ENCODE measurements at places on chromosomes 1 and 21. TPM values are rescaled to one million over a fixed set of nuclear protein-coding genes. Genes with fewer than 3 reads are reported as not detected.

Gene L1TD1
- 0.63 TPM for total RNA-seq

Gene UBE2U
- total RNA-seq: not detected

Gene ZFP69B
- total RNA-seq: 0.95 TPM

Gene C1orf185
- total RNA-seq: not detected

Gene ZNF695
- not detected for total RNA-seq

Gene S100A7A
- total RNA-seq: not detected

Gene TMCC2
- total RNA-seq: 8.9 TPM

Gene MYBPHL
- not detected for total RNA-seq

Gene VHLL
- not detected for total RNA-seq

Gene SIM2
- not detected for total RNA-seq

Gene MAP3K7CL
- total RNA-seq: 41.2 TPM

GRCh38 chr1:186839041-186839400 lies 10.3 kb downstream of the PLA2G4A start:
- no peak for DNase-seq

GRCh38 chr1:215835951-215836350 lies 268.8 kb downstream of the KCTD3 start:
- no peak for DNase-seq

DNA sequence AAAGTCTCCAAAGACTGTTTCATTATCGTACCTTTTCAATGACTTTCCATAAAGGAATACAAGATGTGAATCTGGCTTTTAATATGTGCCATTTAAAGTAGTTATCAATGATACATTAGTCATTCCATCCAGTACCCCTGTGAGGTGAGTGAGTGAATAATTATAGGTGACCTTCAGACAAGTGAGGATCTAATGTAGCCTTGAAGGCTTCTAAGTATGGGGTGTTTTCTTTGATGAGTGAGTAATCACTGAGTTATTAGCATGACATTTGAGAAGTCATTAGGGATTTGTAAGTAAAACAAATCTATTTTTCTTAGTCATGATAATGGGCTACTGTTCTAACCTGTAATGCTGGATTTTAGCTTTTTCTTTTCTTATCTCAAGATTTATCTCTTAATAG lies 831.4 kb downstream of the ADGRL2 start:
- DNase-seq: no peak

GRCh38 chr1:53442299-53442698 lies 16.9 kb upstream of the DMRTB1 start:
- no peak for DNase-seq

GRCh38 chr1:98384461-98385141 lies 276.9 kb upstream of the SNX7 start:
- DNase-seq: no peak

DNA sequence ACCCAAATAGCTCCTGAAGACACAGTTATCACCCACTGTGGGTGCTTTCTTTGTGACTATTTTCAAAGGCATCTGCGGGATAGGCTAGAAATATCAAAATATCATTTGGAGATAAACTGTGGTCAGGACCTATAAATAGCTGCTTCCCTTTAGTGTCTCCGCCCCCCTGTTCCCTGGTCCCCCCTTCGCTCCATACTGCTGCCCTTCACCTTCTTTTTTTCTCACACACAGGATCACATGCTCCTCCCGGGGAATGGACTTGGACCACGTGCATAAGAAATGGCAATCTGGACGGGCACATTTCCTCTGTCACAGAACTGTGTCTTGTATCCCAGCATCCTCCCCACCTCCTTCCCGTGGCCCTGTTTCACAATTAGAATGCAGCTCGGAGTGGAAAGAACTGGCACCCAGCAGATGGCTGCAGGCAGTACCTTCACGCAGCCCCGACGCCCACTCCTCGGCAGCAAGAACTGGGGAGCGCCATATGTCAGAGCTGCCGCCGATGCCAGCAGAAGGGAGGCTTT lies 68.8 kb upstream of the SSX2IP start:
- peak; percentile 9 for DNase-seq

- no peak for DNase-seq
Measured at GRCh38 chr1:5752746-5753548, 239.3 kb downstream of the NPHP4 start.

- DNase-seq: no peak
Measured at GRCh38 chr1:179167418-179167777, 62.1 kb downstream of the ABL2 start.

- no peak for DNase-seq
Measured at GRCh38 chr1:242184955-242185354, 186.1 kb upstream of the MAP1LC3C start.

- no peak for DNase-seq
Measured at GRCh38 chr21:45148316-45148990, 74.1 kb downstream of the ADARB1 start.

DNA sequence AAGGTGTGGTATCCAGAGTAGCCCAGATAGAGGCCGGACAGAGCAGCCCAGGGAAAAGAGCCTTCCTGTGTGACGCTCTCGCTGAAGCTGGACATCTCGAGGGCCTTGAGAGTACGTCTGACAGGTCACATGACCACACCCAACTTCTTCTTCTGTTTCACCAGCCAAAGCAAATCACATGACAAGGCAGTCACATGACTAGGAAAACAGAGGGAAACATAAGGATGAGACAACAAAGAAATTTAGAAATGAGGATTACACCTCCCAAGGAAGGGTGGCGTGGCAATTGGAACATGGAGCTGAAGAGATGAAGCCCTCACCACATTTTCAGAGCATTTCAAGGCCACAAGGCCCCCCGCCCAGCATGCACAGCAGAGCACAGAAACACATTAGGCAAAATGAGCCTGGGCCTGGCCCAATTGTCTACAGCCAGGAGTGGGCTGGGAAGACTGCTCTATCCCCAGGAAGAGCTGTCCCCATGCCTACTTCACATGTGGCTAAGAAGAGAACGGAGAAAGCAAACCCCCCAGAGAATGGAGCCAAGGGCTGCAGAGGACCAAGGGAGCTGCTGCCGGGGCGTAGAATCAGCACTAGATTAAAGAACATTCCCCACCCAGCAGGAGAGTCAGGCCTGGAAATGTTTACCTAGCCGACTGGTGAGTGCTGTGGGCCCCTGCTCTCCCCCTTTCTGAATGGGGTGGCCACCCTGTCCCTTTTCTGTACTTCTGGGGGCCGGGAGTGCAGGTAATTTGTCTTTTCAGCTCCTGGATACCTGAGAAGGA lies 305.1 kb downstream of the NPHP4 start:
- no peak for DNase-seq

- DNase-seq: no peak
Measured at GRCh38 chr1:239811211-239811885, 280.3 kb upstream of the FMN2 start.

GRCh38 chr1:211182746-211183145 lies 48.8 kb upstream of the KCNH1 start:
- no peak for DNase-seq

DNA sequence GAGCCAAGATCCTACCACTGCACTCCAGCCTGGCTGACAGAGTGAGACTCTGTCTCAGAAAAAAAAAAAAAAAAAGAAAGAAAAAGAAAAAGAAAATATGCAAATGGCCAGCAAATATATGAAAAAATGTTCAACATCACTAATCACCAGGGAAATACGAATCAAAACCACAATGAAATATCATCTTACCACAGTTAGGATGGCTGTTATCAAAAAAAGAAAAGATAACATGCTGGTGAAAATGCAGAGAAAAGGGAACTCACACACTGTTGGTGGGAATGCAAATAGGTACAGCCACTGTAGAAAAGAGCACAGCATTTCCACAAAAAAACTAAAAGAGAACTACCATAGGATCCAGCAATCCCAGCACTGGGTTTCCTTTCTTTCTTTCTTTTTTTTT lies 477.5 kb downstream of the SMYD3 start:
- DNase-seq: no peak

DNA sequence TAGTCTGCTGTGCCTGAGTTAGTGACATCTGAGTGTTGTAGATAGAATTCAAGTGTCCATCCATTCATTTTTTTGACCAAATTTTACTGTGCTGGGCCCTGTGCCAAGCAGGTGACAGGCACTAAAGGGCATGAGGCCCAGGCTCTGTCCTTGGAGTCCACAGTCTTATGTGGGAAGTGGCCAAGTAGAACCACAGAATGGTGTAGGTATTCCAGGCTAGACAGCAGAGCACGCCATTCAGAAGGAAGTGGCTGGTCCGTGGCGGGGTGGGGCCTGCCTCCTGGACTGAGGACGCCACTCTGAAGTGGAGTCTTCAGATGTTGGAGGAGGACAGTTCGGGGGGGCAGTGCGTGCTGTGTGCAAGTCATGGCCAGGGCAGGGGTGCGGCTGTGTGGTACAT lies 68.9 kb upstream of the ACTL8 start:
- no peak for DNase-seq

GRCh38 chr1:145877923-145878486 lies 7.7 kb downstream of the ANKRD35 start:
- no peak for DNase-seq

DNA sequence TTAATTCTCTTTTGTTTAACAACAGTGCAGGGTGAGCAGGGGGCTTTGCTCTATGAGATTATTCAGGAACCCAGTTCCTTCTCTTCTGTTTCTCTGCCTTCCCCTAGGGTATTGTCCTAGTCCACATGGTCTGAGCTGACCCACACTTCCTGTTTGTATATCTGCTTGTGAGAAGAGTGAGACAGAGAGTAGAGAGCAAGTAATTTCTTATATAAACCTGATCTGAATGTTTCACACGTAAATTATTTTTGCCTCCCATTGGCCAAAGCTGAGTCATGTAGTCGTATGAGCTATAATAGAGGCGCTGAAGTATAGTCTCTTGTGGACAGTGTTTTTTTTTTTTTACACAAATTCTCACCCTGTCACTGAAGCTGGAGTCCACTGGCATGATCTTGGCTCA lies 134.2 kb upstream of the SERTAD4 start:
- DNase-seq: no peak

GRCh38 chr1:88463401-88463985 lies 220.6 kb upstream of the PKN2 start:
- no peak for DNase-seq

DNA sequence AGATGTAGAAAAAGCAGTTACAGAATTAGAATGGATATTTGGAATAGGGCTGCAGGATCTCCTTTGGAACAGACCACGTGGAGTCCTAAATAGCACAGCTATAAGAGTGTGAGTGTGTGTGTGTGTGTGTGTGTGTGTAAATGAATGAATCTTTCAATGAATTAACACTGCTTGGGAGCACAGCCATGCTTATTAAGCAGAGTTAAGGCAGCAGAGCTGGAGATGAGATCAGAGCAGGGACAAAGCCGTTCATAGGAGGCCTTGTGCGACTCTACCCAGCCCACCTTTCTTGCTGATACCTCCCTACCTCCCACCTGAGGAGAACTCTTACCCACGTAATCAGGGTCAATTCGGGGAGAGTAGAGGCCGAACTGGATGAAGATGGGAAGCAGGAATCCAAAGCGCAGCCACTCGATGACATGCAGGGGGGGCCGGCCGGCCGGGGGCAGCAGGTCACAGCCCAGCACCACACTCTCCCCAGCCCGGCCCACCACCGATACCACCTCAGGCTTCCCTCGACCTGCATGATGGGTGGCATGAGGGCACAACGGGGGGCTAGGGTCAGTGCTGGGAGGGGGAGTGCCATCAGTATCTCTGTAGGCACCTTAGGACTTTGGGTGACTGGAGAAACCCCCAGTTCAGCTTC lies 2.7 kb downstream of the IGSF9 start:
- no peak for DNase-seq

DNA sequence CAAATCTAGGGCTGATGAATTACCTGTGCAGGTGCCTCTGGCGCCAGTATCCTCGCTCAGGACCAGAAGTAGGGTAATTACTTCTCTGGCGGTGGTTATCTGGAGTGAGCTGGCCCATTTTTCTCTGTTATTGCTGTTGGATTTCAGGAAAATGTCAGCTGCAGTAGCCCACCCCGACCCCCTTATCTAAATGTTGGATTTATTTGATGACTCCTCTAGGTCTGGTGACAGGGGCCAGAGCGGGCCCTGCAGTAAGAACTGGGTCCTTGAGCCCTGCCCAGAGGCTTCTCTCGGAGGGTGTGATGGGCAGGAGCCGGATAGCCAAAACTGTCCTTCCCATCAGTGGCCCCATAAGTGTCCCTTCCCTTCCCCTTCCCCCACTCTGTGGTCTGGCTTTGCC lies 384.3 kb downstream of the PTPRU start:
- no peak for DNase-seq

DNA sequence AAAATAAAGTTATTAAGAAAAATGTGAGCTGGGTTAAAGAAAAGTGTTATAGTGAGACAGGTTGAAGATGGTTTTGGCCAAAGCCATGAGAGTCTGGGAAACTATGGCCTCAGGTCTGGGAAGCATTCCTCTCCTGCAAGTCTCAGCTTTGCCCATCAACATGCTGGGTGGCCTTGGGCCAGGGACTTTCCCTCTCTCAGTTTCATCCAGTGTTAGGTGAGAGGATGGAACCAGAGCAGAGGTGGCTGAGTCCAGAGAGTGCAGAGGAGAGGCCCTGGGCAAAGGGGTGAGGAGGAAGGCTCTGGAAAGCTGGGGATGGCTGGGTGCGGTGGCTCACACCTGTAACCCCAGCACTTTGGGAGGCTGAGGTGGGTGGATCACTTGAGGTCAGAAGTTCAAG lies 10.5 kb downstream of the PADI2 start:
- no peak for DNase-seq

- no peak for DNase-seq
Measured at GRCh38 chr21:17911628-17912027, 92.5 kb upstream of the C21orf91 start.

DNA sequence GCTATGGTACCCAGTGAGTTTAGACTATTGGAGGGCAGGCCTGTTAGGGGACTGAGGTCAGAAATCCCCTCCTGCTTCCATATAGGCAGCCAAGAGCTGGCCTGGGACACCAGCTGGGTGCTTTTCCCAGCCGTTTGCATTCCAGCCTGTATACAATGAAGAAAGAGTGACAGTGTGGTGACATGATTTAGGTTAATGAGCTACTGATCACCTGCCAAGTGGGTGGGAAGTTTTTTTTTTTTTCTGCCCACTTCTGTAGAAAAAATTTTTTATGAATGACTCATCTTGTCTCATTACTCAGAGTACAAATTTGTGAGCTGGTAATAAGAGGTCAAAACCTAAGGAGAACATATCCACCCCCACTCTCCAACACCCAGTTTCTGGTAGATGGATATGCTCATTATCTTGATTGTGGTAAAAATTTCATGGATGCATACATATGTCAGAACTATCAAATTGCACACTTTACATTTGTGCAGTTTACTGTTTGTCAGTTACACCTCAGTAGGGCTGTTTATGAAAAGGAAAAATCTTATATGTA lies 16.4 kb upstream of the CGN start:
- no peak for DNase-seq

All from thoracic aorta (tissue), 2 donors.